ENCODE measurements at places on chromosomes 7 and 10.
A peak's percentile ranks its signal among the peaks of the same experiment; 100 is the strongest.

DNA sequence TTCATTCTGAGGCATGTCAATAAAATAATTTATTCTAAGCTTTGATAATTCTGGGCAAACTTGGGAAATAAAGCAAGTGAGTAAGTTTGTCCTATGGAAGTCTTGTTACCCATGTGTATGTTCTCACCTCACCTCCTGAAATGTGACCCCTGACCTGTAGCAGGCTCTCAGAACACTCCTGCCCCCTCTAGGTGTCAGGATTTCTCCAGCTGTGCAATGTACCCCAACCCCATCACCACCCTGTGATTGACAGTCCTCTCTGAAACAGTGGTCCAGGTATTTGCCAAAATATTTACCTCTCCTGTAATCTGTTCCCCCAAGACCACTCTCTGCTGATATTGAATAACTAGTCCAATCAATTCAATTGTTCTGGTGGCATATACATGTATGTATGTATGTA is 122.6 kb upstream of the PTER start:
- no peak for DNase-seq

- no peak for DNase-seq
Observed at GRCh38 chr10:77478247-77478961, 159.2 kb downstream of the KCNMA1 start.

- DNase-seq = no peak
Observed at GRCh38 chr7:1234049-1234880, 1.6 kb downstream of the UNCX start.

DNA sequence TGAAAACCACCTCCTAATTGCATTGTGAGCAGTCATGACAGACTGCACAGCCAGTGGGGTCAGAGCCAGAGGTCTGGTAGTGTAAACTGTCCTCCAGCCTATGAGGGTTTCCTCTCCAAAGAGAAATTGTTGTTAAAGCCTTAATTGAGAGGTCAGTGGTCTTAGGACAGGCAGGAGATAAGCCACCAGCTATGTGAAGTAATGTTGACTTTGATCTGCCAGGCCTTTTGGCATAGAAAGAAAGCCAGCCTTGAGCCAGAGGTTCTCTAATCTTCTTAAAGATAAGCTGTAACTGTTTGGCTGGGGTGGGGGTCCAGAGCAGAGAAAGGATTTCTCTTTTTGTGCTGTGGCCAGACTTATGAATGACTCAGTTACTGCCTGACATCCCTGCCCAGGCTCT is 248.4 kb downstream of the WDR11 start:
- no peak for DNase-seq

DNA sequence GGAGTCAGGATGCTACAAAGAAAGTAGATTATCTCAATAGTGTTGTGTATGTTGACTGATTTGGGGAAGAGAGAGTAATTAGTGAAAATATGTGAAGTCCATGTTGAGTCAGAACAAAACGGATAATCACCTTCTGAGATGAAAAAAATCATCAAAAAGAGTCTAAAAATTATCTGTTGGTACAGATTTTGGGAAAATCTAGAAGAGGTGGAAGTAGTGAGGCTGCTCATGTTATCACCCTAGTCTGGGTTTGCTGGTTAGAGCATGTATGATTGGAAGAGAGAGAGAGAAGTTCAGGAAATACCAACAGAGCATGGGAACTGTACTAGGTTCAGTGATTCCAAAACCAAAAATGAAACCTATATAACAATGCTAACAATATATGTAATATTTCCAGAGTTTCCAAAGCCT is 12.3 kb downstream of the RPA3 start:
- no peak for DNase-seq

DNA sequence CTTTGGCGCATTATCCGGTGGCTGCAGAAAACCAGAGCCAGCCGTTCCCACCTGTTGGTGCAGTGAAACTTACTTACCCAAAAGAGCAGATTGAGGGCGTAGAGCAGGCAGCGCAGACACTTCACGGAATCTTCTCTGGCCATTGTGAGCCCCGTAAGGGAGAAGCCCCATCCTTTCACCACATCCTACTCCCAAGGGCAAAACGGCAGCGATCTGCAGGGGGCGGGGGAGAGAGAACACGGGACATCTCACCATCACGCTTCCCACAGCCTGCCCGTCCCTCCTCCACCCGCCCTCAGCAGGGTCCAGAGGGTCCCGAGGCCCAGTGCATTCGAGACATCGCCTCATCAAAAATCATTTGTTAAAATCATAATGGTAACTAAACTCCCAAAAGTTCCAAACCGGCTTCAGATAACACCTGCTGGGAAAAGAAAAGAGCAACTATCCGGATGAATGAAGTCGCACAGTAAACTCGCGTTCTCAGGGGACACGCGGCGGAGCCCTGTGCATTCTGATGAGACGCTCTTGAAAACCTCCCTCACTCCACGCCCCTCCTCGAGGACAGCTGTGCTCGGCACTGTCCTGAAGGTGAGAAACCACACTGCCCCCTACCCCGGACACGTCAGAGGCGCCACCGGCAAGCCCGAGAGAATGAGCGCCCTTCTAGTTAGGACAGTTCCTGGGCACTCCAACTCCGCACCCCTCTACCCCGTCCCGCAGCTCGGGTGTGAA is 1.2 kb downstream of the TSPAN12 start:
- DNase-seq = peak; percentile 26

- DNase-seq = no peak
Observed at GRCh38 chr7:74032191-74032490, 4.2 kb downstream of the ELN start.

DNA sequence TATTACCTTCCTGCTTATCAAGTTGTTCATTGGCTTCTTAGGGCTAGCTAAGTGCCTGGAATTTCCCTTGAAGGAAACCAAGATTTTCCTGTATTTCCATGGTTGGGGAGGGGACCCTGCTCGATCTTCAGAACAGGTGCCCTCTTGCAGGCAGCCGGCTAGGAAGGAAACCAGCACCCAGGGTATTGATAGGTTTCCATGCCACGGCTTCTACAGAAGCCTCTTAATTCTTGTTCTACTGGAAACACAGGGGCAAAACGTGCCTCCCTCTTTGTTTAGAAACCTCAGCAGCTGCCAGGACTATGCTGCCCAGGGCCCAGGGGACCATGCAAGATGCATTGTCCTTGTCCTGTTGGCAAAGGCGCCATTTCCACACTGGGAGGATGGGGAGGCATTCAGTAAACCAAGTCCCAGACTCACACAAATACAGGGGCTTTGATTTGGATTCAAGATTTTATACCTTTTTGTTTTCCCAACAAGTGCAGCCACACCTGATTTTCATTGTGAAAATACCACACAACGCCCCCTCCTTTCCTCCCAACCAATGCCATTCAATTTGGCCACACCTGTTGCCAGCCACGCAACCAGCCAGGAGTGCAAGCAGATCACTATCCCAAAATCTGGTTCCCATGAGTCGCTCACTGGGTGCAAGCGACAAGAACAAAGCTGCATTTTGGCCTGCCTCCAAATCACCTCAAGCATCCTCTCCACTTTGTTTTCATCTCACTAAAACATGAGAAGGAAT is 29.6 kb downstream of the C10orf71 start:
- DNase-seq = no peak
